CD4-positive, alpha-beta T cell treated with Interleukin-17A for 1 hour (primary cell): ENCODE measurements at places on chromosomes 1 and 21.

- no peak for DNase-seq
Measured at GRCh38 chr1:213381572-213382084, 330.6 kb downstream of the RPS6KC1 start.

- DNase-seq = no peak
Measured at GRCh38 chr1:156128308-156128653, 13.8 kb downstream of the LMNA start.

DNA sequence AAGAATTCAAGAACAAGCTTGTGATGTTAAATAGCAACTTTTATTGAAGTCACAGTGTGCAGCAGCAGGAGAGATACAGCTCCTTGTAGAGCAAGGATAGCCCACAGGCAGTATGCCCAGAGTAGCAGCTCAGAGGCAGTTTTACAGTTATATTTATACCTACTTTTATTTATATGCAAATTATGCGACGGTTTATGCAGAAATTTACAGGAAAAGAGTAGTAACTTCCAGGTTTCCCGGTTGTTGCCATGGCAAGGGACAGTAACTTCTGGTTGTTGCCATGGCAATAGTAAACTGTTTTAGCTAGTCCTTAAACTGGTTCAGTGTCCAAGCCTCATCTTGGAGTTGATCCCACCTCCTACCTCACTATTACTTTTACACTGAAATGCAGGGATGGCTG is 344.6 kb upstream of the LYPLAL1 start:
- no peak for DNase-seq

- no peak for DNase-seq
Measured at GRCh38 chr1:2086446-2087078, 36.4 kb downstream of the PRKCZ start.

GRCh38 chr1:12761781-12762180 is 11.8 kb upstream of the PRAMEF12 start:
- DNase-seq = no peak

- no peak for DNase-seq
Measured at GRCh38 chr1:206986885-206987284, 16.6 kb upstream of the FCAMR start.

DNA sequence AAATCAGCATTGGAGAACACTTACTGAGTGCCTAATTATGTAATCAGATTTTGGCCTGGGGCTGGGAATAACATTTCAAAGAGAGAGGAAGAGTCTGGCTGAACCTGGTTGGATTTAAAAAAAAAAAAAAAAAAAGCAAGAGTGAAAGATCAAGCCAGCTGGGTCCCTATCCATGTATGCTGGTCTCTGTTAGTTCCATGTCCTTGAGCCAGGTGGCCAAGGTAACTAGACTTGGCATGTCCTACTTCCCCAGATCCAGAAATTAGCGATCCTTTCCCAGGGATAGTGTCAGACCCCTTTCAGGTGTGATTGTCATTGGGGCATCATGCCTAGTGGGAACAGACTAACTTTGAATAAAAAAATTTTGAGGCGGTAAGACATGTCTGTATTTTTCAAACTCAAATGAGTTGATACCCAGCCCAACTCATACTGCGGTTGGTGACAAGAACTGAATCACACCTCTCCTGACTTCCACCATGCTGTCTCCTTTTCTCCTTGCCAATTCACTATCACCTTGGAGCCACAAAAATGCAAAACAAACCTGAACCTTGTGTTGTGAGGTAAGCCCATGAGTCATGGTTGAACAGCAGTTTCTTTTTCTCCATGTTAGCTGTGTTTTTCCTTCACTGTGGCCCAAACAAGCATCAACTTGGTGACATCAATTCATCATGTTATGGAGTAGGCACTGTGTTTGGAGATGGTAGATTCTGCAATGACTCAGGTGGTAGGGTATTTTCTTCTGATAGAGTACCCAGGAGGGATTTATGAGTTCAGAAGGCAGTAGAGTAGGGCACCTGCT is 24.5 kb upstream of the PPP2R5A start:
- DNase-seq = no peak

DNA sequence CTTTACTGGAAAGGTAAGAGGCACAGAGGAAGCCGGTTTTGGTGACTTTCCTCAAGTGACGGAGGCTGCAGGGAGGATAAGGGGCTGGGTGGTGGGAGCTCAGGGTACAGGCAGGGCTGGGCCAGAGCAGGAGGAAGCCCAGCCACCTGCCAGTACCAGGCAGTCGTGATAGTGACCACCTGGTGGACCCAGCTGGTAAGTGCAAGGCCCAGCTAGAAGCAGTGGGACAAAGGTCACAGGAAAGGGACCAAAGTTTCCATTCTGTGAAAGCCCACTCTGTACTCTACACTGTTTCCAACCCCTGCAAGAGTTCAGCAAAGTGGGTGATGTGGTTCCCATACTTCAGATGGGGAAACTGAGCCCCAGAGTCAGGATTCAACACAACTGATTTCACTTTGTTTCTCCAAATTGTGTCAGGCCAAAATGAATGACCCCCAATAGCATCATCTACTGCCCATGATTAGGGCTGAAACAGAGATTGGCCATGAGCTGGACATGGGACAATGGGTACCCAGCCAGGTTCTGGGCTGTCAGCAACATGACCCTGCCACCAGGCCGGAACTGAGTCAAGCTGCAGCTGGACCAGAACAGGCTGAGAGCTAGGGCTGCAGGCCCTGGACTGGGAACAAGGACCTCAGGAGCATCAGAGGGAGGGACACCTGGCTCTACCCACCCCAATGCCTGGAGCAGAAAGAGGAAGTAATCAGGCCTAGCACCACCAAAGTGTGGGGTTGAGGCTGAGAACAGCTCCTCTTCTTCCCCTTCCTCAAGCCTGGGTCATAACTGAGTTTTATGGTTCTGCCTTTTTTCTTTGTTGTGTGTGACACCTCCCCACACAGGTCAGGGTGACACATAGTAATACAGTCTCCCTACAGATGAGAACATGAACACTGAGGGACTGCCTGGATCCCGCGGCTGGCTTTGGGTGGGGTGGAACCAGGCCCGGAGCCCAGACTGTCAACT is 50.2 kb downstream of the KCNN3 start:
- DNase-seq = peak; percentile 18

- no peak for DNase-seq
Measured at GRCh38 chr1:85244271-85245061, 15.0 kb downstream of the C1orf52 start.

- no peak for DNase-seq
Measured at GRCh38 chr1:181126289-181126688, 37.8 kb downstream of the IER5 start.

DNA sequence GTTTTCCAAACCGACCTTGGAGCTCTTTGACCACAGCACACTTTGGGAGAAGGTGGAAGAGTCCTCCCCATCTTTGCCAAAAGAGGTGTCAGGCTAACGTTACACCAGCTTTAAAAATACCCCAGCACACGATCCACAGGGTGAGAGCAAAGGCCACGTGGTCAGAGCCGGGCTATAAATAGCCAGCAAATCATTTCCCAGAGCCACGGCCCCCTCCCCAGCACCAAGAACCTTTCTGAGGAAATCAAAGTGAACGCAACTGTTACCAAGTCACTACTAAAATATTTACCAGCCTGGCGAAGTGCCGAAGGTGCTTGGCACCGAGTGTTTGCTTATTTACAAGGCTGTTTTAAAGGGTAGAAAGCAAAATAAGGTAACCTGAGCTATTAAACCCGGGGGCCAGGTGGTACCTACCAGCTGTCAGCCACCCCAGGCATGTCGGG is 72.4 kb downstream of the CASZ1 start:
- DNase-seq = no peak

GRCh38 chr1:54766726-54767125 is 2.4 kb upstream of the PARS2 start:
- DNase-seq = no peak

DNA sequence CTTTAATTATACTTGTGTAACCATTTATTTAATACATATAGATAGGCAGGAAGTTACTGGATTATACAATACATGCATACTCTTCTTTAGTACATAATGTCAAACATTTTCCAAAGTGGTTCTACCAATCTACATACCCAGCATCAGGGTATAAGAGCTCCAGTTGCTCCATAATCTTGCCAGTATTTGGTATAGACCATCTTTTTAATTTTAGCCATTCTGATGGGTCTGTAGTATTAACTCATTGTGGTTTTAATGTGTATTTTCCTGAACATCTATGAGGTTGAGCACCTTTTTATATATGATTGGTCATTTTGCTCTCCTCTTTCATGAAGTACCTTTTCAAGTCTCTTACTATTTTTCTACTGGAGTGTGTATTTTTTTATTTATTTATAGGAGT is 32.1 kb downstream of the EBNA1BP2 start:
- no peak for DNase-seq

- DNase-seq = no peak
Measured at GRCh38 chr1:212481438-212481767, 48.7 kb downstream of the NENF start.

GRCh38 chr1:111140680-111140967 is 601 bp downstream of the CEPT1 start:
- DNase-seq = no peak

DNA sequence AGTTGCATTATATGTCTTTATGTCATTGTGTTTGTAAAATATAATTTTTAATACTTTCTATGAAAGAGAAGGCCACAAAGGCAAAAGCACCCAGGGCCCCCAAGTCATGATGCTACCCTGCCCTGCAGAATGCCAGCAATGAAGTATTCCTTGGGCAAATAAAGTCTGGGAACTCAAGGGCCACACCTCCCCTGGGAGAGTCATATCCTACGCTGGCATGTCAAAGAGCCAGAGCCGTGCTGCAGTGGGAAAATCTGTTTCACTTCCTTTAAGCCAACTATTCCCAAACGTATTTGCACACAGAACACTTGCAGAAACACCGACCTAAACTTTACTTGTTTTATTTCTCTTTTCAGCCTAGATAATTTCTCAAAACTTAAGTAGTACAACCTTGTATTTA is 98.4 kb upstream of the KAZN start:
- no peak for DNase-seq
